ENCODE measurements at places on chromosomes 1 and 21.
A peak's percentile ranks its signal among the peaks of the same experiment; 100 is the strongest.

GRCh38 chr1:171904778-171905450, 63.6 kb downstream of the DNM3 start:
- DNase-seq: no peak

DNA sequence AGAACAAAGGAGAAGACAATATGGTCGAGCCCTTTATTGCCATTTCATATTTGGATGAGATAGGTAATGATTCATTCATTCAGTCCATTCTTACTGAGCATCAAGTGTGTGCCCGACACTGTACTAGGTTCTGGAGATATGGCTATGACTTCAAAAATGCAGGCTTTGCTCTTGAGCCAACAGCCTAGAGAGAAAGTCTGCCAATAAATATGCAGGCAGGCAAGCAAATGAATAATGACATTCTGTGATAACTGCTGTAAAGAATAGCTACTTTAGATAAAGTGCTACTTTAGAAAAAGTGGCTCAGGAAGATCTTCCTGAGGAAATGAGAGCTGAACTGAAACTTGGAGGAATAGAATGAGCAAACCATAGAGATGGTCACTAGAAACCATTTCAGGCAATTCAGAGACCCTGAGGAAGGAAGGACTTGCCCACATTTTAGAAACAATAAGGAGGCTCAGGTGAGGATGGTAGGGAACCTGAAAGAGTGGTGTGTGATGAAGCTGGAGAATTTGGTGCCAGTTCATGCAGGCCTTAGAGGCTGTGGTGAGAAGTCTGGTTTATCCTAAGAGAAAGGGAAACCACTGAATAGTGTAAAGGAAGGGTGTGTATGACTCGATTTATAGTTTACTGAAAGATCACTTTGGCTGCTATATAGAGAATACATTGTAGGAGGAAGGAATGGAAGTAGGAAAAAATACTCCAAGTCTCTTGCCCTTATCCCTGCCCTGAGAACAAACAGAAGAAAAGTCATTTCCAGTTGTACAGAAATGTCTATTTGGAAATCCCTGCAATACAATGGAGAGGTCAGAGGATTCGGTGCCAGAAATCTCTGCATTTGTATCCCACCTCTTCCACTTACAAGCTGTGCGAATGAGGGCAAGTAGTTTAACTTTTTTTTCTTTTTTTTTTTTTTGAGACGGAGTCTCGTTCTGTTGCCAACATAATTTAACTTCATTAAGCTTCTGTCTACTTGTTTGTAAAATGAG, 167.9 kb downstream of the VPS13D start:
- DNase-seq: no peak

DNA sequence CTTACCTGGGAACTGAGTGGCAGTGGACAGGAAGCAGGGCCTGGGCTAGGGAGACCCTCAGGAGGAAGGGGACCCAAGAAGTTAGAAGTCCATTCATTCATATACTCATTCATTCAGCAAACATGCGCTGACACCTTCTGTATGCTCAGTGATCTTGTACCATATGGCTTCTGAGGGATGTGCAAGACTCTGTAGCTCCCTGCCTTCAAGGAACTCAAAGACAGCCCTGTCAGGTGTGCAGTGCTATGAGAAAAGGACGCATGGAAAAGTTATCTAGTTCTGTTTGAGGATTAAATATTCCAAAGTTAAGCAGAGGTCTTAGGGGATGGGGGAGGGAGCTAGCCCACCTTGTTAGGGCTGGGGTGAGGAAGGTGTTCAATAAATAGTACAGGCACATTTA, 12.5 kb downstream of the DMAP1 start:
- no peak for DNase-seq

DNA sequence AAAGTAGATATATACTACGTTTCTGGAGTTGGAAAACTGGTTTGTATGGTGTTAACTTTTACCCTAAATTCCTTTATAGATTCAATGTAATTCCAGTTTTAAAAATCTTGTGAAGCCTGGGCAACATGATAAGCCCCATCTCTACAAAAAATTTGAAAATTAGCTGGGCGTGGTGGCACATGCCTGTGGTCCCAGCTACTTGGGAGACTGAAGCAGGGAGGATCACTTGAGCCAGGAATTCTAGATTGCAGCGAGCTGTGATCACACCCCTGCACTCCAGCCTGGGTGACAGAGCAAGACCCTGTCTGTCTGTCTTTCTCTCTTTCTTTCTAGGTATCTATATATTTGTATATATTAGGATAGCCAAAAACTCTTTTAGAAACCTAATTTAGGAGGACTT, 141.9 kb downstream of the CLEC20A start:
- DNase-seq: no peak

- DNase-seq: no peak
Measured at GRCh38 chr21:42423197-42423675, 19.5 kb downstream of the UBASH3A start.

DNA sequence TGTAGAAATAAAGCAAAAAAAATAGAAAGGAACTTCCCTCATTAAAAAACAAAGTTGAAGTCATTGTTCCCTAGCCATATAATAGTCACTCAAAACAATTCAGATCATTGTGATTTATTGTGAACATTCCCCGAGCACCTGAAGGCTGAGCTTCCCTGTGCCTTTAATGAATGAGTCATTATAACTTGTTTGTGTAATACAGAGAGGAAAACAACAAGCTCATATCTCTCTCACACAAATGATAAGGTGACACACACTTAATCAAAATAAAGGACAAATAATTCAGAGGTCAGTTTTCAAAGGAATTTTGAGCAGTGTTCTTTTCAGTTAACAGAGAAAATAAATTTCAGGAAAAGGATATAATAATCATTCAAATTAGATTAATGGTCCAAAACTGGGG, 326.2 kb downstream of the DUSP10 start:
- DNase-seq: no peak

DNA sequence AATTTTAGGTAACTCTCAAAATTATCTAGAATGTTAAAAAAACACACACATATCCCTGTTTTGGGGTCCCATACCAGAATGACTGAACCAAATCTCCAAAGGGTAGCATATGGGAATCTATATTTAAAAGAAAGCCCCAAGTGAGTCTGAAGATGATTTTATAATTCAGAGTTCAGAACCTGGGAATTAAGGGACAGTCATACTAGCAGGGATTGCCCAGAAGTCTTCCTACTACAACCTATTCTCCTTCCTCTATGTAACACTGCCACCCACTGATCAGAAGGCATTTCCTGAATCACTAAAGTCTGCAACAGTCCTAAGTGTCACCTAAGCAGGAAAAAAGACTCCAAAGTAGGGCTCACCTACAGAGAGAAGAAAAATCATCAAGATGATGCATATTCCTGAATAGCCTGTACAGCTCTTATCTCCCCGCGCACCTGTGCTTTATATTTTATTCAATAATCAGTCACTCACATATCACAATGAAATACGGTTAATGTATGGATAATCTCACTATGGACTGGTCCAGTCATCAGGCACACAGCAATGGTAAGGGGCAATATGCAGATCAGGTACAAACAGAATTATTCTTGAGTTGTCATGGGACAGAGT, 4.9 kb downstream of the RGS1 start:
- DNase-seq: no peak

DNA sequence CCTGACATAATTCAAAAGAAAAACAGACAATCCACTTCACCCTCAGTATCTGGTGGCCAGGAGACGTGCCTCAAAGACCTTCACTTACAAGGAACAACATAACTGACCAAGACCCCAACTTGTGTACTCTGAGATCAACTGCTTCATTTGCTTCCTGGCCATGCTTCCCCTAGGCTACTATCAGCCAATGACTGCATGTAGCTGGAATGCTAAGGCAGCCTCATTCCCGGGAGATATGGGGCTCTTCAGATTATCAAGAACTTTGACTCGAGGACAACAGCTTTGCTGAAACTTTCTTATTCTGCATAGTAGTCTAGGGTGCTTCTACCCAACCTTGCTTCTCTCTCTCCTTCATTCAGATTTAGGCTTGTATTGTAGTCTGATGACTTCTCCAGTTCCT, 11.7 kb upstream of the UCK2 start:
- no peak for DNase-seq

DNA sequence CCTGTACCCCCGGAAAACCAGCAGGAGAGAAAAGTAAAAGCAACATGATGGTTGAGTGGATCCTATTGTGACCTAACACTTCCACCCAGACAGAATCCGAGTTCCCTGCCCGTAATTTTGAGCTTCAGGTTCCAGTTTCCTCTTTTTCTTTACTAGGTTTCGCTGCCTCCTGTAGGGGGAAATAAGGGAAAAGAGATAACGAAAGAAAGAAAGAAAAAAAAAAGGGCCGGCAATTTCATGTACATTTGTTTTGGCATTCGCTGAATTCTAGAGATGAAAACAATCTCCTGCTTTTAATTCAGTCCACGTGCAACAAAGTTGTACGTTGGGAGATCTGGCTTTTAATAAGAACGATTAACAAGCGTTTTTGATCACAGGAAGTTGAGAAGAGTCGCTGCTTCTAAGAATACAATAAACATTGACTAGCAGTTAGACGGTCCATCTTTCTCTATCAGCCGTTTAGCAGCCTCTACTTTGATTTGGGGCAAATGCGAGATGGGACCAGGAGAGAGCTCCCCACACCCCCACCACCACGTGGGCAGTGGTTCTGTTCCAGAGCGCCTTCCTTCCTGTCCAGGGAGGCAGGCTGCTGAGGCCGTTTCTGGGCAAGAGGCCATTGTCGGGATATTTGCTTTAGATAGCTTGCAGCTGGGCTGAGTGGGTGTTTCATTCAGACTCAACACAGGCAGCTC, 155.9 kb upstream of the RUNX1 start:
- peak; percentile 81 for DNase-seq

GRCh38 chr1:61956016-61956645, 213.9 kb downstream of the PATJ start:
- no peak for DNase-seq

DNA sequence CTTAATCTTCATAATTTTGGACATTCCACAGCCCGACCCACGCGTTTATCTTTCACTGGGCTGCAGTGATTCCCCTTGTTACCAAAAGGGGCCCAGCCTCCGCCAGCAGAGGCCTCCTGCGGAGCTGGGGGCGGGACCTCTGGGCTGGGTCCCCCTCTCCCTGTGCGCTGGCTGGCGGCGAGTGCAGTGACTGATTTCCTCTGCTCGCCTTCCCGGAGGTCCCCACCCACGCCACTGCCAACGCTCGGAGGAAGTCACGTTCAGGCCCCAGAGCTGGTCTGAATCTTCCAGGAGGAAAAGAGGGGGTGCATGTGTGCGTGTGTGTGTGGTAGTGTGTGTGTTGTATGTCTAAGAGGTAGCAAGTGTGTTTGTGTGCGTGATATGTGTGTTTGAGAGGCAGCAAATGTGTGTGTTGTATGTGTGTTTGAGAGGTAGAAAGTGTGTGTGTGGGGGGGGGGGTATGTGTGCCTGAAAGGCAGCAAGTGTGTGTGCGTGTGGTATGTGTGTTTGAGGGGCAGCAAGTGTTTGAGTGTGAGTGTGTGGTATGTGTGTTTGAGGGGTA, 35.0 kb upstream of the JAK1 start:
- DNase-seq: peak; percentile 86

GRCh38 chr21:29557200-29557599, 258.5 kb downstream of the BACH1 start:
- DNase-seq: no peak

DNA sequence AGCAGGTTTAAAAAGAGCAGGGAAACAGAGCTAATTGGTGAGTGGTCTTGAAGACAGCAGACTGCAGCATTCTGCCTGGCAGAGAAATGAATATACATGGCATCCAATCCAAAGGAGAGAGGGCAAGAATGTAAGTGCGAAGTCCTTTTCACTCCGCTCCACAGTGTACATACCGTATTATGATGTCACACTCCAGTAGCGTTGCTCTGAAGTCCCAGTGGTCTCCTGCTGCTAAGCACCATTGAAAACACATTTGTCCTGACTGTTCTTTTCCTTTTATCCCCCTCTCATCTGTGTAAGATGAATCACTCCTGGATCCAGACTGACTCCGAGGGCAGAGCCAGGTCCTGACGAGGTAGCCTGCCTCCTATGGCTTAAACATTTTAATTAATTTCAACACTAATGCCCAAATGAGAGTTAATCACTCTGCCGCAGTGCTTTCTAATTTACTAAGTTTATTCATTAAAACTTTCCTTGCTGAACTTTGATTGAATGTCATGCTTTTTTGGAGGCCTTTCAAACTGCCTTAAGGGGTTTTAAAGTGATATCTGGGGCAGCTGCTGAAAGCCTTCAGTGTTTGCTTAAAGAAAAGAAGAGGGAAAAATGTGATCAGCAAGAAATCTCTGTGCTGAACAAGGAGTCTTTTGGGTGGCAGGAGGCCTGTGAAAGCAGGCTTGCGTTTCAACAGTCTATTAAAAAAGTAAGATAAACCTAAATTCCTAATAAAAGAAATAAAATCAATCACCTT, 227.2 kb downstream of the ATG4C start:
- DNase-seq: no peak

GRCh38 chr1:2504225-2504948, 22.0 kb downstream of the PANK4 start:
- DNase-seq: no peak

DNA sequence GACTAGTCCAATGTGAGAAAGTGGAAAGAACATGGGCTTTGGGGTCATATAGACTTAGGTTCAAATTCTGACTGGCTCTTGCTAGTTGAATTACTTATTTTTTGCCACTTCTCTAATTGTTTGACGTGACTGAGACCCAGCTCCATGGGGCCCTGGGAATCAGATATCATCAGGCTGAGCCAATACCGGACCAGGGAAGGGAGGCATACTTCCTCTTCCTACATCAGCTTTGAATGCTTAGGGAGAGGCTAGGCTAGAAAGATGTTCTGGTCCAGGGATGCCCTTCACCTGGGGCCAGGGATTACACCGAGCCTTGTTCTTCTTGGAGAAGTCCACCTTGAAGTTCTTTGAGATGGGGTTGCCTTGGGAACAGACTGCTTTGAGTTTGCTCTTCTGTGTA, 3.7 kb upstream of the NR1I3 start:
- DNase-seq: no peak

GRCh38 chr1:121587777-121588176, 403.0 kb downstream of the SRGAP2C start:
- no peak for DNase-seq
